Astrocyte (in vitro differentiated cells and primary cell): ENCODE measurements at places on chromosomes 5 and 9.
A peak's percentile ranks its signal among the peaks of the same experiment; 100 is the strongest.

GRCh38 chr9:123684393-123685149 is 245.4 kb downstream of the DENND1A start:
- peak; percentile 36 for DNase-seq

DNA sequence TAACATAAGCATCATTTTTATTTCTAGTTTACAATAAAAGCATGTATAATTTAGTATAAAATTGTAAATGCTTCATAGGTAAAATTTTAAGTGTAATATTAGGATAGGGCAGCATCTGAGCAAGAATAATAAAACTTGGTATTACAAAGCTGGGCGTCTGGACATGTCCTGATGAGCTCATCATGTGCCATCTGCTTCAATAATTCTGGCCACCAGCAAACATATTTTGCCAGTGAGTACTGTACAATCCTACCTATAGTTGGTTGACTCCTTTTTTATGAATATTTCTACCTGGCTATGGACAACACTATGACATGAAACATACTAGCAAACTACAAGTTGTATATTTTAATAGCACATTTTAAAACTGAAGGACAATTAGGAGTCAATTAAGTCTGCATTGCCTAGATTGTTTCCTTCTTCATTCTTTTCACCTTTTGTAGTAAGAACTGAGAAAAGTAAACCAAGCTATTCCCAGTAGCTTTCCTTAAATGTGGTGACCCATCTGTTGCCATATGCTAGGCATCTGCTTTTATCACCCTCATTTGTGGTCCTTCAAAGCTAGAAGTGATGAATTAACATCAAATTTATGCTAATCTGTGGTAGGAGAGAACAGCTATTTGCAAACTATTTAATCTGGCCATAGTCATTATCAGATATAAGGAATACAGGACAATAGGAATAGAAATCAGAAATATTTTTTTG is 23.4 kb downstream of the LURAP1L start:
- no peak for DNase-seq

- no peak for DNase-seq
These were observed 15.7 kb downstream of the KCNIP1 start for GRCh38 chr5:170519549-170519948.

GRCh38 chr5:91065496-91065895 is 317.6 kb downstream of the ARRDC3 start:
- DNase-seq = no peak

- peak; percentile 81 for DNase-seq
These were observed 77.5 kb upstream of the IFNE start for GRCh38 chr9:21559402-21560280.

GRCh38 chr5:1746371-1747078 is 53.1 kb downstream of the MRPL36 start:
- DNase-seq = no peak

DNA sequence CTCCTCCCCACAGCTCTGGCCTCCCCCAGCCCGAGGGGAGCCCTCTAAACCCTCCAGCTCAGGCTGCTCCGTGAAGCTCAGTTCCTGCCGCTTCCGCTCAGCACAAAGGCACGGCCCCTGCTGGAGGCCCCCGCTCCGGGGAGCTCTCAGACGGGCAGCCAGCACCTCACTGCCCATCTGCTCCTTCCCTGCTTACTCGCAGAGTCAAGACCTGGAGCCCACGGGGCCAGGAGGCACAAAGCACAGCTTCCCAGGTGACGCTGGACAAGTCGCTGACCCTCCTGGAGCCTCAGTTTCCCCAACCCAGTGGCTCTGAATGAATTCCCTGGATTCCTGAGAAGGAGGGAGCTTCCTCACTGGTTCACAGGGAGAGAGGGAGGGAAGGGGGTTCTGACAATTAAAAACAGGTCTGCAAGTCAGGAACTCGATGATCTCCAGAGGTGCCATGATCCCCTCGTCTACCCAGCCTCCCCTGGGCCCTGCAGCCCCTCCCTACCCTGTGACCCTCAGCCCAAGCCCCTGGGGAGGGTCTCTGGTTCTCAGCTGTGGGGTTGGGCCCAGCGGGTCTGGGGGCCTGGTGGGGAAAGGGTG is 36.2 kb downstream of the VAV2 start:
- peak; percentile 20 for DNase-seq

- no peak for DNase-seq
These were observed 46.3 kb upstream of the TDRD7 start for GRCh38 chr9:97365634-97366033.

GRCh38 chr5:1315709-1316587 is 21.1 kb upstream of the TERT start:
- DNase-seq = no peak

DNA sequence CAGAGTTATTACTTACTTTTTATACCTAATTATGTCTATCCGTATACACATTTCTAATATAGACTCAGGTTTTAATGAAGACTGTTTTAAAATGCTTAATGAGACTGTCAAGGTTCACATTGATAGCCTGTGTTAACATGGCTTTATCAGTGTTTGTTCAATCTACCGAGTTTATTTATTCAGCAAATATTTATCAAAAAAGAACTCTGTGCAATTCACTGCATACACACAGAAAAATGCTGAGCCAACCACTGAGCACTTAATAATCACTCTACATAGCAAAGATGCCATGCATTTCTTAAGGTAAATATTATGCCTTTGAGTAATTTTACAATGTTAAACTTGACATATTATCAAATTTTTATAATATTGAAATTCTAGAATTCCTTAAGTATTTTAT is 428.2 kb downstream of the ANXA1 start:
- no peak for DNase-seq

- no peak for DNase-seq
These were observed 39.6 kb upstream of the SH3PXD2B start for GRCh38 chr5:172493906-172494305.

- DNase-seq = no peak
These were observed 68.3 kb downstream of the ALDH1A1 start for GRCh38 chr9:72884508-72884907.

DNA sequence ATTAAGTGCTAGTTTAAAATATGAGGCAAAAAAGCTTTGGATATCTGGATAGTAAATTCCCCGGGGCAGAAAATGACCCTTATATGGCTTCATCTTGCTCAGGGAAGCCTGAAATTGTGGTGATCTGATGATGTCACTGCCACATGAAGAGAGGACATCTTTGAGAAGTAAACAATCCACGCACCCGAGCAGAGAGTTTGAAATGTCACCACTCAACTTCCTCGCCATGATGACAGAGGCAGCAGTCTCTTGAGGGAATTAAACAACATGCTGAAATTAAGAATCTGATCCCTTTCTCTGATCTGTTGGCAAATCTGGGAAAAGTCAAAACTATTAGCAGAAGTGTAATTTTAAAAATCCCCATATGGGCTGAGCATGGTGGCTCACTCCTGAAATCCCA is 110.0 kb downstream of the TLE1 start:
- no peak for DNase-seq

GRCh38 chr9:34446951-34447350 is 11.4 kb downstream of the FAM219A start:
- DNase-seq = no peak

DNA sequence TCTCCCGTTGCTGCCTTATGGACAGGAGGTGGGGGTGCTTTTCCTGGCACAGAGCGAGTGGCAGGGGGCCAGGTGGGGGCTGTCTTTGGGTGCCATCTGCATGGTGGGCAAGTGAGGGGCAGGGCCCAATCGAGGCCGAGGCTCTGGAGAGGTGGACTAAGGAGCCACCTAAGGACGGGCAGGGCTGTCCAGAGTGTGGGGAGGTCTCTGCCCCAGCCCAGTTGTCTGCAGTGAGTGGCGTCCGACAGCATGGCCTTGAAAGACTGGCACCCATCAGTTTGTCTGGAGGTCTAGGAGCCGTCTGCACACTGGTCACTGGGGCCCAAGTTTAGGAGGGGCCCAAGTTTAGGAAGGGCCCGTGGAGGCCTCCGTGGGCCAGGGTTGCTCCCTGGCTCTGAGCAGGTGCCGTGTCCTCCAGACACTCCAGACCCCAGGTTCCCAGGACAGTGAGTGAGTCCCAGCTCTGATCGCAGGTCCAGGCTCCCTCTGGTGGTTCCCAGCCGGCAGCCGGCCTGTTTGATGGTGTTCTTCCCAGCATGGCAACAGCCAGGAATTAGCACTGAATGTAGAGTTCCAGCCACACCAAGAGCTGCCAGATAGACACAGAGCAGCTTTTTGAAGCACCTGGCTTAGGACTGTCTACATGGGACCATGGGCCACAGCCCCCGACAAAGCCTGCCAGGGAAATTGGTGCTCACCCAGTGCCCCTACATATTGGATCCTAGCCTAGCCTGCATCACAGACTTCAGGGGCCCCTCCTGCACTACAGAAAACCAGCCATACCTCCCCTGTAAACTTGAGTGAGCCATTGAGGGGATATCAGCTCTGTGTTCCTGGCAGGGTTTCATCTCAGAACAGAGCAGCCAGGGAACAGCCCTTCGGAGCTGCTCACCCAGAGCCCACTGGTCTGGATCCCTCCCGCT is 120.9 kb downstream of the WNK2 start:
- peak; percentile 13 for DNase-seq

DNA sequence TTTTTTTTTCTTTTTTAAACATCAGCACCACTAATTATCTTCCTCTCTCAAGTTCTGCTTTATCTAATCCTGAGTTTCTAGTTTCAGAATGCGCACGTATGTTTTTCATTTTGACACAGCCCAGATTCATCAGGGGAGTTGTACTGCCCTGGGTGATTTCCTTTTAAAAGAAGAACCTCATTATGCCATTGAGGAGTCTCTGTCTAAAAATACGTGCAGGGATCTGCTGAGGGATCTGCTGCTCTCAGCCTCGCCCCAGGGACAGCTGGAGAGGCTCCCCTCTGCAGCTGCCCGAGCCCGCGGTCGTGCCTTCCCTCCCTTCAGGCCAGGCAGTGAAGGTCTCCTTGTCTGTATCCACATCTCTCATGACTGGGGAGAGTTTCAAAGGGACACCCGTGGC is 273.1 kb downstream of the ARHGEF28 start:
- DNase-seq = no peak

GRCh38 chr5:180521101-180521500 is 26.9 kb downstream of the CNOT6 start:
- no peak for DNase-seq

GRCh38 chr5:162190-162564 is 29.1 kb upstream of the LRRC14B start:
- DNase-seq = no peak

DNA sequence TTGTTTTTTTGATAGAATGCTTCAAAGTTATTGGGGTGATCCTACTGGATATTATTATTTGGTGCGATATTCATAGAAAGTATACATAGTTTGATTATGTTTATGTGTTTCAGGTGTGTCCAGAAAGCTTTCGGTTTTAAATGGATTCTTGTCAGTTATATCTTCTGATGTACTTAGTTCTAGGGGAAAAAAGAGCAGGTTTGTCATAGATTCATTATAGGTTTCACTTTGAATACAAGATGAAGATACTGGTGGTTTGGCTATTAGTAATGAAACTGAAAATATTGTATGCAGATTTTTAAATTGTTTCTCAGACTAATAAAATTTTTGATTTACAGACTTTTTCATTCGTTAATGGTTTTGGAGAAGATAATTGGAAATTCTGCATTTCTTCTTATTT is 98.9 kb downstream of the MAN2A1 start:
- DNase-seq = no peak

- DNase-seq = peak; percentile 83
These were observed 75.6 kb downstream of the C7 start for GRCh38 chr5:40984884-40985283.

GRCh38 chr5:136020383-136021015 is 8.3 kb upstream of the TGFBI start:
- DNase-seq = peak; percentile 98

DNA sequence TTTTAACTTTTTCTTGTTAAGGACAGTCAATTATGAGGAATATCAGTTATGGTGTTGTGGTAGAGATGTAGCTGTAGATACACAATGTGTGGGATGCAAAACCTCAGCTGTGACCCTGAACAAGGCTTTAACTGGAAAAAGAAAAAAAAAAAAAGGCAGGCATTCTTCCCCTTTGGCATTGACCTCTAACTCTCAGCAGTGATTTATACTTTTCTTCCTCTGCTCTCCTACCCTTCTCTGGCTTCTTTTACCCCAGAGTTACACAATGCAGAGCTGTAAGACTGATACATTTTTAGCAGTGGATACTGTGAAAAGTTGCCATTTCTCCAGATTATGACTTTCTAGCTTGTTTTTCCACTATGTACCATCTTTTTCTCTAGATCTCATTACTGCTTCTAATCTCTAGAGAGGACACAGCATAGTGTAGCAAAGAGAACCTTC is 2.0 kb downstream of the CTNNAL1 start:
- DNase-seq = peak; percentile 5

DNA sequence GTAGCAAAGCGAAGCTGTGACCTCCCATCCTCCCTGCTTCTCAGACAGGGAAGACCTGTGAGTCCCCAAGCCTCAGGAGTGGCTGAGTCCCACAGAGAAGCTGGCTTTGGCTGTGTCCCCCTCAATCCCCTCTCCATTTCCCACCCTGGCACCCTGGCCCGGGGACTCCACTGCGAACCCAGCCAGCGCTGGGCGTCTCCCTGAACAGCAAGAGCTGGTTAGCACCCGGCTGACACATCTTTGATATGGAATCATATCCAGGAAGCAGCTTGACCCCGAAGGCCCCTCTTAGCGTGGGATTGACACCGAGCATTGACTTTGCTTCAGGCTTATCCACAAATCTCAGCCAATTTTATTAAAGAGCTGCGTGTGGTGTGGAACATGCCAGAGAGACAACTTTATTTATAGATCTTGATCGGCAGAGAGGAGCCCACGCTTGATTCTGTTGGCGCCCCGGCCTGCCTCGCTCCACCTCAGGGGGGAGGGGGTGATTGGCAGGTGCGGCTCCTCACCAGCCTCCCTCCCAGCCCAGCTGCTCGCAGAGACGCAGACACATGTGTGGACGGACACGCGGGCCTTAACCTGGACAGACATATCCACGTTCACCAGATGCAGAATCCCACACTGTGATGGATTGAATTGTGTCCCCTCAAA is 120.7 kb upstream of the MVB12B start:
- no peak for DNase-seq

GRCh38 chr5:14706615-14707021 is 42.1 kb downstream of the OTULIN start:
- DNase-seq = peak; percentile 65

DNA sequence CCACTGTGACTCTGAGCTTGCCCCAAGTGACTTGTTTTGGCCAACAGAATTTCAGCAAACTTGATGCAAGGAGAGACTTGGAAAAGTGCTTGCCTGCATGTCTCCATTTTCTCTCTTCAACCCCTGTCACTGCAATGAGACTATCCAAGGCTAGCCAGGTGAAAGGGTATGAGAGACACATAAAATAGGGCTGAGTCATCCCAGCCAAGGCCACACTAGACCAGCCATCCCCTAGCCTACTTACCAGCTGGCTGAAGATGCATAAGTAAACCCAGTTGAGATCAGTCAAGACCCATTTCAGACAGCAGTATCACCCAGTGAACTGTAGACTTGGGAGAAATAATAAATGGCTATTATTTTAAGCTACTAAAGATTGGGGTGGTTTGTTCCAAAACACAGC is 52.9 kb upstream of the VLDLR start:
- DNase-seq = no peak
